IPS DF 6.9 (cell line): ENCODE measurements at places on chromosomes 4 and X.

- no peak for DNase-seq
Observed at GRCh38 chr4:52833941-52834525, 28.1 kb upstream of the RASL11B start.

- DNase-seq = no peak
Observed at GRCh38 chr4:186726426-186727168, 2.9 kb upstream of the FAT1 start.

DNA sequence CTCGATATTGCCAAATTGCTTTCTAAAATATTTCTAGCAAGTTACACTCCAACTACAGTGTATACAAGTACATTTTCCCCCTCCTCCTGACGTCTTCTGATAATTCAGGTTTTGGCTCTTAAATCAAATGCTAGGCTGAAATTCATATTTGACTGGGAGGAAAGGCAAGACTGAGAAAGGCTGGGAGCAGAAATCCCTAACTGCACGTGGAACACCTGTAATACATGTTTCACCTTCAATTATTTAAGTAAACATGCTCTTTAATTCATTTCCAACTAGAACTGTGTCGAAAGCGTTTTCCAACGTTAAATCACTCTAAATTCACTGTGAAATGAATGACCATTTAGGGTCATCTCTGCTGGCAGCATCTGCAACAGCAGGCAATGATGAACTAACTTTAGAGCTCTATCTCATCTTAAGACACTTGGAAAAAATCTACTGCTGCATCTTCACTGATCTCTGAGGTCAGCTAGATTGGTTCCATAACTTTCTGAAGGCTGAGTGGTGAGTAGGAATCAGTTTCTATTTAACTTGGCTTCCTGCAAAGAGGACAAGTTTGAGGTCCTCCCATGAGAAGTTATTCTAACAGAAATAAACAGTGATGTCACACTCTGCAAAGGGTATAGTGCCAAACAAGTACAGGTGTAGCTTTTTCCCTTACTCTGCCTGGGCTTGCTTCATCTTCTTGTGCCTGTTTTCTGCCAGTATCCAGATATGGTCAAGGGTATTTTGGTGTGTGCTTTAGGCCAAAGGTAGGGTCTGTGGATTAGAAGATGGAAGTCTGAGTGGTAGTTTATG lies 144.3 kb upstream of the PAK3 start:
- no peak for DNase-seq

GRCh38 chr4:132218406-132218805 lies 930.7 kb upstream of the PCDH10 start:
- no peak for DNase-seq

- DNase-seq = no peak
Observed at GRCh38 chrX:129846716-129847115, 3.0 kb upstream of the ZDHHC9 start.

DNA sequence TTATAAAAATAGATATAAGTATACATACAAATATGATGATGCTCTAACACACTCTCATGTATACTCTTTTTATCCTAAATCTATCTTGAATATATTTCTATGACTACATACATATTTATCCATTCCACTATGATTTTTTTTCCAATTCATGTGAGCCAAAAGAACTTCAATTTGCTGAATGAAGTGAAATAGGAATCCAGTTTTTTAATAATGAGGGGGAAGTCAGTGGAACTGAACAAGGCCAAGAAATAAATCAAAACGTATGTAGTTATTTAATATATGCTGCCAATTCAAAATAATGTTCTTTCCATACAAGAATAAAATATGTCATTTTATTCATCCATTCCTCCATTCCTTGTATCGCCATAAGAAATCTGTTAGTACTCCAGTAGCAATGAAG lies 6.1 kb upstream of the PALLD start:
- DNase-seq = no peak

- DNase-seq = no peak
Observed at GRCh38 chrX:32155044-32155638, 1056.2 kb downstream of the DMD start.

DNA sequence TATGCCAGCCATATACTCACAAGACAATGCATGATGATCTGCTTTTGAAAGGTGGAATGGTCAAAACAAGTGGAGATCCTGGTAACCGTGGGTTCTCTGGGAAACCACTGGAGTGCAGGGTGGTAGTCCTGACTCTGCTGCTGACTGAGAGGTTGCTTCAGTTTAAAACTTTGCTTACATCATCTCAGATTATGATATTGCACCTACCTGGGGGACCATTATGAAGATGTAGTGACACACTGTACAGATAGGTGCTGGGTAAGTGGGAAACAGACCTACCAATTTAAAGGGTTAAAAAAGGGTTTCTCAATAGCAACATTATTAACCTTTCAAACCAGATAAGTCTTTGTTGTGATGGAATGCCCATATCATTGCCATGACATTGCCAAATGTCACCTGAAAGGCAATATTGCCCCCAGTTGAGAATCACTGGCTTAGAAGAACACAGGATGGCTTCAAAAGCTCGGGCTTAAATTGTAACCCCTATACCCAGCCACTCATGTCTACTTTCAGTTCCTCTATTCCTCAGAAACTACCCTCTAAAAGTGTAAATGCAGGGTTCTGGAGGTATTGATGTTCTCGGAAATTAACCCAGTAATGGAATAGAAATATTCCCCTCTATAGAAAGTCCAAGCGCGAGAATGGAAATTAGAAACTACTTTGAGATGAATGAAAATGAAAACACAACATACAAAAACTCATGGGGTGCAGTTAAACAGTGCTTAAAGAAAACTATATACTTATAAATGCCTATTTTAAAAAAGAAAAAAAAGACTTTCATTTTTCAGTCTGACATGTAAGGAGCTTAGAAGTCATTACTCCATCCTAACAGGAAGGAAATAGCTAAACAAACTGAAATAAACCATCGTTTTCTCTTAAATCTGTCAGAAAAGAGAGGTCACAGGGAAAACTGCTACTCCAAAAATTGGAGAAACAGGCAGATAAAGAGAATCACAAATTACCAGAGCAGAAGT lies 65.8 kb downstream of the ARHGEF6 start:
- no peak for DNase-seq
